Stimulated activated CD8-positive, alpha-beta memory T cell treated with anti-CD3 and anti-CD28 coated beads, Interleukin-4, amount 100 ng/mL, for 4 hours (primary cell): ENCODE measurements at places on chromosomes 2 and 18.

GRCh38 chr2:157931542-157931941 lies 55.4 kb upstream of the ACVR1 start:
- no peak for DNase-seq

DNA sequence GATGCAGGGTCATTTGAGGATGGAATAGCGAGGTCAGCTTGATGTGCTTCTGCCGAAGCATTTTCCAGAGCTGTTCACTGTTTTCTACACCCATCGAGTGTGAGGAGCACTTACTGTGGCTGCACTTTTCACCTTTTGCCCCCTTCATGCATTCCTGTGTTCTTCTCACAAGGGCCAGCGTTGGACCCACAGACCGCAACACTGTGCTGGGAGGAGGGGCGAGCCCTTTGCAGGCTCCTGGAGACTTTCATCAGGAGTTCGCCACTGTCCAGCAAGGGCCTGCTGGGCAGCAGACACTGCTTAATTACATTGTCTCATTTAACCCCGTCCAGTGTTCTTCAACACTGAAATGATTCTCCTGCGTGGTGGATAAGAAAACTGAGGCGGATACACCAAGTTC lies 29.9 kb downstream of the CYP26B1 start:
- DNase-seq, result no peak

DNA sequence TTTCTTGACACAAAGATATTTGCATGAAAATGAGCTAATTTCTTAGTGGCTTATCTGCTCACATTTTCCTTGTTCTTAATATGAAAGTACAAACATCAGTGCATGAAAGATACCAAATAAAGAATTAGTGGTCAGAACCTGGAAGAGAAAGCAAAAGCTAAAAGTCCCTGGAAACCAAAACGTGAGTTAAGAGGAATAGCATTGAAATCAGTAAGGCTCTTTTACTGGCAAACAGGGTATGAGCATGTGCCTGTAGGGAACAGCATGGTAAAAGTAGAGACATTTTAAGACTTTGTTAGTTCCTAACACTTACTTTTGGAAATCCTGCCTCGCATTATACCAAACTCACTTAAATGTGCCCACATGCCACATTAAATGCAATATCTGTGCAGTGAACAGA lies 31.9 kb upstream of the CWC22 start:
- no peak for DNase-seq

- DNase-seq, result no peak
These were observed 17.4 kb downstream of the TTC39C start for GRCh38 chr18:24031916-24032315.
